ENCODE measurements at places on chromosomes 7 and 10.

DNA sequence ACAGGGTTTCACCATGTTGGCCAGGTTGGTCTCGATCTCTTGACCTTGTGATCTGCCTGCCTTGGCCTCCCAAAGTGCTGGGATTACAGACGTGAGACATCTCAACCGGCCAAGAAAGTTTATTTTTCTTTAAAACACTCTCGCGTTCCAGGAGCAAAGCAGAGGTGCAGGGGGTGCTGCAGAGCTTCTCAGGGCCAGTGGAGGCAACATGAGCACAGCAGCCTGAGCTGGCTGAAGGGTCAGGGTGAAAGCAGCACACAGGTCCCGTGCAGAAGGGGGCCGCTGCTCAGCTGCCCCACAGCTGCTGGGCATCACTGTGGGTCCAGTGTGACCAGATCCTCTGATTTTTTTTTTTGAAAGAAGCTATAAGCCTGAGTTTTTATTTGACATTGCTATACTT, 46.1 kb downstream of the EPHB4 start:
- DNase-seq: no peak

- no peak for DNase-seq
Measured at GRCh38 chr10:88680958-88681357, 16.7 kb downstream of the LIPF start.

DNA sequence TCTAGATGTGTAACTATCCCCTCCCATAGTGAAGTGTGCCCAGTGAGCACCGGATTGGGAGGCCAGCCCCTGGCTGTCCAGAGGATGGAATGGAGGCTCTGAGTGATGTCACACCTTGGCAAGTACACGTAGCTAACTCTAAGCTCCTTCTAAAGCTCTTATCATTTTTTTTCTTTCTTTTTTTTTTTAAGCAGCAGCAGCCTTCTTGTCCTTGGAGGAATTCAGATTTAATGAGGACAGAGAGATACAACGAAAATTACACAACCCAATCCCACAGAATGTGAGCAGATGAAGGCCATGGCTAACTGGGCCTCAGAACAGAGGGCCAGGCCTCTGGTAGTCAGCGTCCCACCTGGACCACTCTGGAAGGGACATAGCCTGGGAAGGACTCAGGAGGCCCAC, 11.3 kb downstream of the TNS3 start:
- DNase-seq: no peak

DNA sequence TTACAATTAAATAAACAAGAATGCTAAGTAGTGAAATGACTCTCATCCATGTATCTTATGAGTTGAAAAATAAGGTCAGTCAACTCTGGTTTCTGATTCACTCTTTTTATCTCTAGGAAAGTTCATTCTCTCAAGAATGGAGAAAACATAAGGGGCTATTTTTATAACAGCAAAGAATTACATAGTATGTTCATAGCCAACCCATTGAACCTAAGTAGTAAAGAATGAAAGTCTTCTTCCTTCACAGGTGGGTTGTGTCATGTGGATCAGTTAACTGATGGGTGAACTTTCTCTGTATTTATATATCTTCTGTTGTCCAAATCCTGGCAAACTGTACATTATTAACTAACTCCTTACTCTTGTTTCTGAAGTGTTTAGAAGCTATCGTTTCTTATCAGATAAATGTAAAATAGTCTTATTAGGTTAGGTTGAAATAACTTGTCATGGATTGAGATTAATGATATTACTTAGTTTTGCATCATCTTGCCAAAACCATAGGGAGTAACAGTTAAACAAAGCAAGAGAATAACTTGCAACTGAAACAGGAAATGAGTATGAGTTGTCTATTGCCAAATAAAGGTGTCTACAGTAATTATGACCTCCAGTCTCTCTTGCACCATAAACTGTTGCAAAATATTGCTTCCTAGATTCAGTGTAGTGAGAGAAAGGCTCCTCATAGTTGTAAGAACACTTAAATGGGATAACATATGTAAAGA, 86.8 kb downstream of the ANKRD7 start:
- no peak for DNase-seq

DNA sequence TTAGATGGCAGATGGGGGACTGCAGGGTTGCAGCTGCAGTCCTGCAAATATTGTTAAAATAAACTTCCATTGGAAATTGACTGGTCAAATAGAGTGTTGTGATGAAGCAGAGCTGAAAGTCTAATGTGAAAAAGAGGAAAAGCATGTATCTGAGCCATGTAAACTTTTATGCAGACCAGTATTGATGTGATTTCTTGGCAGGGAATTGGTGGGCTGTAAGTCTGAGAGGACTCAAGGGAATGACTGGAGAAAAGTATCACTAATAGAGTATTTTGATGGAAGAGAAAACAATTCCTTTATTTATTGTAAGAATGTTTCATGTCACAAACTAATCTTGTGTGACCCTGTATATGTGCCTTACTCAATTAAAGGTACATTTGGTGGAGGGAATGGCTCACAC, 155.5 kb downstream of the PPP1R9A start:
- DNase-seq: no peak

GRCh38 chr7:155591055-155591775, 44.9 kb upstream of the CNPY1 start:
- no peak for DNase-seq

DNA sequence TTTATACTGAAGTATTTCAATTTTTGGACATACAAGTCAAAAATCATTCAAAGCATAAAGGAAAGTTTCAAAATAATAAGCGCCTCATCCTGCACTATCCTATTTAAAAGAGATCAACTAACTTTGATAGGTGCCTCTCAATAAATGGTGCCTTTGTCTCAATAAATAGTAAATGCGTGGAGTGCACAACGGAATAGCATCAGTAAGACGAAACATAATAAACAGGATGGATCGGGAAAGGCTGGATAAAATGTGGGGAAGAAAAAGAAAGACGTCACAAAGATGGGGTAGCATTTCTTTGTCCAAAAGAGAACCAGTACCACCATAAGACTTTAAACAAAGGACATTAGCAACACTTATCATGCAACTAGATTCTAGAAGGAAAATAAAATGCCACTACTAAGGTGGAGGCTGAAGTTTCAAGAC, 571 bp upstream of the PRKAR2B start:
- DNase-seq: no peak

- no peak for DNase-seq
Measured at GRCh38 chr10:8369666-8370065, 315.2 kb downstream of the GATA3 start.

- DNase-seq: no peak
Measured at GRCh38 chr7:44142028-44142427, 896 bp upstream of the MYL7 start.

DNA sequence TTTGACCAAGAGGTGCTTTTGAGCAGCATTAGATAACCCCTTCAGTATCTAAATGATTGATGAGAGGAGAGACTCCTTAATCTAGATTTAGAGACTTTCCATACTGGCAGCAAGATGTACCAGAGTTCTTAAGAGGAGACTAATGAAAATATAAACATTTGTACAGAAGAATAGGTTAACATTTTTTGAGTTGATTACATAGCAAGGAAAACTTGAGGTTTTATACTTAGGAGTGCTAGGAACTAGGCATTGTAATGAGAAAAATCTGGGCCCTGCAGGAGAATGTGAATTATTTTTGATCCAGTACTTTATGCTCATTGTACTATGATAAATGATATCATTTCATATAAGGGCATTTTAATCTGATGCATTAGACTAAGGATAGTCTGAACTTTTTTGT, 261.7 kb downstream of the EXOC4 start:
- DNase-seq: no peak

- no peak for DNase-seq
Measured at GRCh38 chr10:129653428-129653827, 186.4 kb downstream of the MGMT start.

- no peak for DNase-seq
Measured at GRCh38 chr10:132524443-132525285, 12.9 kb upstream of the INPP5A start.

DNA sequence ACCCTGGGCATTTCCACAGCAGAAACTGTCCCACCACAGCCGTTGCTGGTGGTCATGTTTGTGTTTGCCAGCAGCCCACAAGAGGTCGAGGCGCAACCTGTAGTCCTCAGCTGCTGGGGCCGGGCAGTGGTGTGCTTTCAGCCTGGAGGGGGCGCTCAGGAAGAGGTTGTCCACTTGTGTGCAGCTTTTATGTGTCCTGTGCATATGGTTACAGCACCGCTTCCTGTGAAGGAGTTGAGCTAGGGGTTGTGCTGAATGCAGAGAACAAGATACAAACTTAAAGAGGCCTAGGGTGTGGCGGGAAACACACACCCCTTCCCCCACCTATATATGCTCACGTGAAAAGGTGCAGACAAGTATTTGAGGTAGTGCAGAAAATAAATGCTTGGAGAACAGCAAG, 29.5 kb upstream of the PFKFB3 start:
- no peak for DNase-seq

- DNase-seq: no peak
Measured at GRCh38 chr7:133641436-133641835, 388.6 kb downstream of the EXOC4 start.

- DNase-seq: no peak
Measured at GRCh38 chr7:66296557-66296956, 91.4 kb downstream of the TPST1 start.

GRCh38 chr10:24382979-24383663, 174.2 kb downstream of the KIAA1217 start:
- DNase-seq: no peak

Measured in cortex of kidney (tissue), 1 donor.